ENCODE measurements at places on chromosomes 5 and 9.

DNA sequence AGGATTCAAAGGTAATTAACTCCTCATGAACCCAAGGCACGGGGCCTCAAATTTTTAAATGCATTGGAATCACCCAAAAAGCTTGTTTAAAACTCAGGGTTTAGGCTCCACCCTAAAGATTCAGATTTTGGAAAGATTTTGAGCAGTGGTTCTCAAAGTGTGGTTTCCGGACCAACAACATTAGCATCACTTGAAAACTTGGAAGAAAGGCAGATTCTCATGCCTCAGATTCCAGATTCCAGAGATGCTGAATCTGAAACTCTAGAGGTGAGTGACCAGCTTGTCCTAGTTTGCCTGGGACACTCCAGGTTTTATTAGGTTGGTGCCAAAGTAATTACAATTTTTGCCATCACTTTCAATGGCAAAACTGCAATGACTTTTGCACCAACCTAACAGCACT is 24.7 kb upstream of the TNIP1 start:
- no peak for DNase-seq

GRCh38 chr9:4366591-4367330 is 66.9 kb upstream of the GLIS3 start:
- peak; percentile 57 for DNase-seq

- DNase-seq = peak; percentile 57
These were observed 49.2 kb downstream of the PCSK5 start for GRCh38 chr9:75939536-75940111.

DNA sequence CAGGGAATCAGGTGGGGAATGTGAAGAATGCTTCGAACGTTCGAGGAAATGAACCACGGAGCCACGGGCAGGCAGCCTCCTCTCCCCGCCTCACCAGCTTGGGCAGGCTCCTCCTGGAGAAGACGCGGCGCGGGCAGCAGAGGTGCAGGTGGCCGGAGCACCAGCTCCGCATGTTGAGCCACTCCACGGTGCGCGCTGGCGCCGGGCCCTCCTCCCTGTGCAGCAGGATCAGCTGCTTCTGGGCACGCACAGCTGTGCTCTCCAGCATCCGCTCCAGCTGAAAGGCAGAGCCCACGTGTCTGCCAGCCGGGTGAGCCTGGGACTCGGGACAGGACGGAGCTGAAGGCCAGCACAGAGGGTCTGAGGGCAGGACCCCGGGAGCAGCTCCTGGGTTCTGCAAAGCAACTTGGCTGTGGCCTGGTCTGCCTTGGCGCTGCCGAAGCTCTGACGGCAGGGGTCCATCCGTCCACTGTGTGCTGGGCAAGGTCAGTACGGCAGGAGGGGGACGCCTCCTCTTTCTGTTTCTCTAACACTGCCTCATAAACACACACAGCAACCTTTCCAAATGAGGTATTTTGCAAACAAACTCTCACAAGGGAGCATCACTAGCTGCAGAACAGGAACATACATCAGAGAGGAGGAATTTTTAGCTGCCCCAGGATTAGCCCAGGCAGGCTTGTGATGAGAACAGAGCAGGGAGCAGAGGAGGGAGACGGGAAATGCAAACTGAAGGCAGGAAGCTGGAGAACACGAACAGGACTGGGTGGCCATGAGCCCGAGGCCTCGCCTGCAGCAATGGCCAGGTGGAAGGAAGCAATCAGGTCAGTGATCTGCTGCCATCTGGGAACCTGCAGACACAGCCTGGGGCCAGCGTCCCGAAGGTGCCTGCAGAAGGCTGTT is 20.1 kb upstream of the NSMF start:
- no peak for DNase-seq

GRCh38 chr9:79858508-79858907 is 286.7 kb downstream of the TLE4 start:
- peak; percentile 39 for DNase-seq

DNA sequence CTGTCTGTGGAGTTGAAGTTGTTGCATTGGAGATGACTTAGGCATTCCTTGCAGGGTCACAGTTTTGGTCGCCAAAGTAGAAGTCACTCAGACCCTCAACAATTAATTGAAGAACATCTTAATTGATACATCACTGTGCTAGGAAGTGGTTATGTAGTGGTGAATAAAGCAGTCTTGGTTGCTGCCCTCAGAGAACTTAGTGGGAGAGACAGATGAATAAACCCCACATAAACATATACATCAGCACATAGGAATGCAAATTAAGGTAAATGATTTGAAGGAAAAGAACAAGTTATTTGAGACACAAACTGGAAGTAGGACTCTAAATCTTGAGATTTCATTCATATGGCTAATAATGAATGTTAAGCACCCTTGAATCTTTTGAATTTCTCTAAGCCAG is 25.7 kb downstream of the FAM174A start:
- no peak for DNase-seq

DNA sequence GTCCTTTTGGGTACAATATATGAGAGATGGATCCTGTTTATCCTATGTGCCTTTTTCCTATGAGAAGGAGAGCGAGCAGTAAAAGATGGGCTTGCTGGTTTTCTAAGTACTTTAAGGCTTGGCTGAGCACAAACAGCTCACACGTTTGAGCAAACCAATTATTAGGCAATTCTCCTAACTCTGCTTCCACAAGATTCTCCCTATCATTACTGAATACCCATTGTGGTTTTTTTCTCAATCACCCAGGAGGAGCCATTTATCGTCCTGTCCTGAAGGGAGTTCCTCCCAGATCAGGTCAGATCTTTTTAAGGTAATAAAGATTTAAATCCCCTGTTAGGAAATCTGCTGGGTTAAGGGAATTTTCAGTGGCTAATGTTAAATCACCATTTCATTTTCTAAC is 19.4 kb upstream of the C1QTNF3 start:
- DNase-seq = no peak

- no peak for DNase-seq
These were observed 18.1 kb downstream of the MYMK start for GRCh38 chr9:133506653-133507038.

- no peak for DNase-seq
These were observed 28.2 kb upstream of the C5orf63 start for GRCh38 chr5:127101533-127101932.

DNA sequence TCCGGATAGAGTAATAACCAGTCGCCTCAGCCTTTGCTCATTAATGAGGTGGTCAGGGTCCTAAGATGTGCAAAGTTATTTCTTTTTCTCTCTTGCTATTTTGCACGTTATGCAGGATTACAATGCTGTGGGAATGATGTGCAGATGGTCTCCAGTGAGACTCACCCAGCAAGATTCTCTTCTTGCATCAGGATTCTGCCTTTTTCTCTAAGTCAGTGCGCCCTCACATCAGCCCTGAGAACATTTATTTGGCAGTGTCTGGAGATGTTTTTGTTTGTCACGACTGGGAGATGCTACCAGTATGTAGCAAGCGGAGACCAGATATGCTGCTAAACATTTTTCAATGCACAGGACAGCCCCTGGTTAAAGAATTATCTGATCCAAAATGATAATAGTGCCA is 280.3 kb upstream of the WWC1 start:
- no peak for DNase-seq

GRCh38 chr5:148070621-148071020 is 6.8 kb downstream of the SPINK5 start:
- DNase-seq = no peak

DNA sequence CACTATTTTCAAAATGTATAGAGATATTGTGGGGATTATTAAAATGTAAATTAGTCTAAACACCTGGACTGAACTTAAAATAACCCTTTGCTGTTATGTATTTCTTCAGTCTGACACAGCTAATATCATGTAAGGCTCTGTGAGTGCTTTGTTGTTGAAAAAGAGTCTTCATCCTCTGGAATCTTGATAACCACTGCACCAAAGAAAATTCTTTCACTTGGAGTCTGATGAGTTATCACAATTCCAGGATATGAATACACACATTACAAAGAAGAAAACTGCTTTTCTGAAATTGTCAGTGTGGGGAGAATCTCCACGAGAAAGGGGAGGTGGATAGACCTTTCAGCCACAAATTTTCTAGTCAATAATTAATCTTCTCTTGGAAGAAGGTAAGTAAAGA is 42.3 kb upstream of the TARS1 start:
- no peak for DNase-seq

DNA sequence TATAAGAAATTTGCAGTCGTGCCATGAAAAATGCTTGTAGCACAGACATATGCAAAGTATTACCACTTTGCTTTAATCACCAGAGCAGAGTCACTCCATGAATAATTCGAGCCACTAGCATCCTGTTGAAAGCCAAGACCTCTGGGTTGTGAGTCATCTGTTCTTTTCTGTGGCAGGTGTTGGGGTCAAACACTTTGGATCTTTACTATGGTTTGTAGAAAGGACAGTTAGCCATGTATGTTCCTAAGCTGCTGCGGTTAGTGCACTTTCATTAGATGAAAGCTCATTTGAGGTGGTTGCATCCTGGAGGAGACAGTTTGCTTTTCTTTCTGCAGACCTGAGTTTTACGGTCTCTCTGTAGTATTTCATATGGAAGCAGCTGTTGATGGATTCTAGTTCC is 223.7 kb downstream of the DMRT2 start:
- no peak for DNase-seq

DNA sequence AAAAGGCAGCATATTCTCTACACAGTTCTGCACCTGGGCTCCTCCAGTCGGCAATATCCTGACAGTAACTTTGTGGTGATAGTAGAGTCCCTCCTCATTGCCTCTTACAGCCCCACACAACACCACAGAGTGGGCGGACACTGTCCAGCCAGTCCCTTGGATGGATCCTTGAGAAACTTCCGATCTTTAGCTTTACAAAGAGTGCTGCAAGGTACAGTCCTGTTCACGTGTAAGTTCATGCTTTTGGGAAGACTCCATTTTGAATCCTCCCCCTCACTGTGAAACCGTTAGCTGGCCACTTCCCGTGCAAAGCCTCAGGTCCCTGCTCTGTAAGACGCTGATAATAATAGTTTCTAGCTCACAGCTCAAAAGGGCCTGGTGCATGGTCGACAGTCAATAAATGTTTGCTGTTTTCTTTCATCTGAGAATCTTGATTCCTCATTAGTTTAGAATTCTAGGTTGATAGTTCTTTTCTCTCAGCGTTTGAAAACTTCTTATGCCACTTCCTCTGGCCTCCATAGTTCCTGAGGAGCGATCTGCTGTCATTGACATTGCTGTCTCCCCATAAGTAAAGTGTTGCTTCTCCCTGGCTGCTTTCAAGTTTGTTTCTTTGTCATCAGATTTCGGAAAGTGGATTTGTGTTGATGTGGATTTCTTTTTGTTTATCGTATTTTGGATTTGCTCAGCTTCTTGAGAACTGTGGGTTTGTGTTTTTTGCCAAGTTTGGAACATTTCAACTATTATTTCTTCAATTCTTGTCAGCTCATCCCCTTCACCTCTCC is 82.9 kb downstream of the COL23A1 start:
- no peak for DNase-seq

DNA sequence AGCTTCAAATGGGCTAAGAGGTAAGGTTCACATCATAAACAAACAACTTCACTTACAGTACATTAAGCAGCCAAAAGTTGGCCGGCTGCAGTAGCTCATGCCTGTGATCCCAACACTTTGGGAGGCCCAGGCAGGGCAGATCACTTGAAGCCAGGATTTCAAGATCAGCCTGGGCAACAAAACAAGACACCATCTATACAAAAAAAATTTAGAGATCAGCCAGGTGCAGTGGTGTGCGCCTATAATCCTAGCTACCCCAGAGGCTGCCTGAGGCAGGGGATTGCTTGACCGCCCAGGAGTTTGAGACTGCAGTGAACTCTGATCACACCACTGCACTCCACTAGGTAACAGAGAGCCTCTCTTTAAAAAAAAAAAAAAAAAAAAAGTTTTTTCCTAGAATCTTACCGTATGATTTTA is 16.9 kb downstream of the UBTD2 start:
- DNase-seq = no peak

- DNase-seq = no peak
These were observed 36.3 kb upstream of the FGF1 start for GRCh38 chr5:142722146-142722545.

- no peak for DNase-seq
These were observed 198.5 kb upstream of the FBN2 start for GRCh38 chr5:128736553-128736952.

Data from hematopoietic multipotent progenitor cell treated with erythropoietin and hydrocortisone succinate and interleukin-3 and kit ligand, for 4 days (in vitro differentiated cells).